ENCODE measurements at places on chromosomes 7 and 10.

DNA sequence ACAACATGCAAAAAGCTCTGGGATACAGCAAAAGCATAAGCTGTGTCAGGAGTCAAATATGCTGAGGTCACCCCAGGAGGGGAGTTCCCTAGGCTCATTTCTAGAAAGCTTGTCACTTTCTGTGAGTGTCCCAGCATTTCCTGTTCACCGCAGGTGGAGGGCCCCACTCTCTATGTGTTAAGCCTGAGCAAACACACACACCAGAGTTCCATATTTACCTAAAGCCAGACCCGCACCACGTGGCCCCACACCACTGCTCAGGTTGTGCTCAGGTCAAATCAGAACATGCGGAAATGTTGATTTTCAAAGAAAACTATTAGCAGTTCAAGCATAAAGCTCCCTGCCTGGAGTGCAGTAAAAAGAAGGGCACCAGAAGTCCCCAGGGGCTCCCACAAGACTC is 259.6 kb upstream of the PPP2R2D start:
- no peak for DNase-seq

DNA sequence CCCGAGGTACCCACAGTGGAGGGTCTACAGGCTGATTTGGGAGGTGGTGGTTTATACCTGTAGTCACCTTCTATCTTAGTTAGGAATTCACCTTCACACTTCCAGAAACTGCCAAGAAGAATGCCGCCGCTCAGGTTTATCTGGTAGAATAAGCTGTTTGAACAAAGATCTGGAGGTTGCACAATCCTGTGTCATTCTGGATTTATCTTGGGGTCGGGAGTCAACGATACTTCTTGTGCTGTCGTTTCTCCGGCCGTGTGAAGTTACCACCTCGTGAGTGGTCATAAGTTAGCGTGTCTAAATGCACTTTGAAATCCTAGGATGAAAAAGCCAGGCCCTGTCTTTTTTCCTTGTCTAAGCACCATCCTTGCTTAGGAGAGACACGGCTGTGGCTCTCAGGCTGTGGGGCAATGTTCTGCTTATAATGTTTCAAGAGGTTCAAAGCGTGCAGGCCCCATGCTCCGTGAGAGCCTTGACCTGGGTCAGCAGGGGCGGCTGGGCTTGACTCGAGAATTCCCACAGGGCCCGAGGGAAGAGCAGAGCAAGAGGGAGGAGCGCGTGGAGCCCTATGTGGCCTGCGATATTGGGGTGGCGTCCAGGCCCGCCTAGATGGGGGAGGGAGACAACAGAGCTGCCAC is 35.5 kb downstream of the GRIFIN start:
- no peak for DNase-seq

DNA sequence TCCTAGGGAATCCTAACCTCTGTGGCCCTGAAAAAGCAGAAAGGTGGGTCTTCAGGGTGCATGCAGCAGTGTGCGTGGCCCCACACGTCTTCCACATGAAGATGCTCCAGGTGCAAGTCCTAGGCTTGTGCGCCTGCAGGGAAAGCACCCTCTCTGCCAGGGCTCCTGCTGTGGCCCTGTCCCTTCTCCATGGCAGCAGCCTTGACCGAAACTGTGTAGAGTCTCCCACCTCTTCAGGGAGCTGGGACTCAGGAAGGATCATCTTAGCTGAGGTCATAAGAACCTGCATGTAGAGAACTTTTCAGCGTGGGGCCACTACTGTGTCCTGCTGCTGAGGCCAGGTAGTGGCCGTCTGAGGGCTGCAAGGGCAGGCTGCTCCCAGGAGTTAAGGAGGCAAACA is 6.3 kb upstream of the CSGALNACT2 start:
- no peak for DNase-seq

- no peak for DNase-seq
Observed at GRCh38 chr7:106999023-106999422, 45.5 kb upstream of the PRKAR2B start.

DNA sequence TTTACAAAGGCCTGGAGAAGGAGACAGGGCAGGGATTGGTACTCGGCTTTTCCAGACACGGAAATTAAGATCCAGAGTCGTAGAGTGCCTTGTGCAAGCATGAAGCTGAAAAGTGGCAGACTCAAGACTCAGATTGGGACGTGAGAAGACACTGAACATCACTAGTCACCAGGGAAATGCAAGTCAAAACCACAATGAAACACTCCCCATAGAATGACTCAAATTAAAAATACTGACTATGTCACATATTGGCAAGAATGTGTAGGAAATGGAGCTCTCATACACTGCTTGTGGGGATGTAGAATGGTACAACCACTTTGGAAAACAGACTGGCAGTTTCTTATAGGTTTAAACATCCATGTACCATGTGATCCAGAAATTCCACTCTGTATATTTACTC is 472.0 kb downstream of the RPS24 start:
- DNase-seq: no peak

- no peak for DNase-seq
Observed at GRCh38 chr10:98436704-98437103, 10.0 kb downstream of the HPS1 start.

- DNase-seq: no peak
Observed at GRCh38 chr10:128884496-128885072, 582.5 kb upstream of the MGMT start.

DNA sequence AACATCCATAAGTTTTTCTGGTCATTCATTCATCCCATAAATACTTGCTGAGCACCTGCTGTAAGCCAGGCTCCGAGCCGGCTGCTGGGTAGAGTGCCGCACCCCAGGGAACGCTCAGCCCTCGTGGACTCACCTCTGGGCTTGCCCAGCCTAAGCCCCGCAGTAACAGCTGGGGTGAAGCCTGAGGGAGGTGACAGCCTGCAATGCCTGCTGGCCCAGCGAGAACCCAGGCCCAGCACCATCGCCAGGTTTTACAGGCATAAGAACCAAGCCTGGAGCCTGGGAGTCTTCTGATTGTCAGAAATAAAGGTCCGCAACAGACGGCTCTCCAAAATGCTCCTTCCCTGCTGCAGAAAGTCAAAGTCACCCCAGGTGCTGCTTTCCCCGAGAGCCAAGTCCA is 205.4 kb downstream of the ZMYND11 start:
- DNase-seq: no peak

DNA sequence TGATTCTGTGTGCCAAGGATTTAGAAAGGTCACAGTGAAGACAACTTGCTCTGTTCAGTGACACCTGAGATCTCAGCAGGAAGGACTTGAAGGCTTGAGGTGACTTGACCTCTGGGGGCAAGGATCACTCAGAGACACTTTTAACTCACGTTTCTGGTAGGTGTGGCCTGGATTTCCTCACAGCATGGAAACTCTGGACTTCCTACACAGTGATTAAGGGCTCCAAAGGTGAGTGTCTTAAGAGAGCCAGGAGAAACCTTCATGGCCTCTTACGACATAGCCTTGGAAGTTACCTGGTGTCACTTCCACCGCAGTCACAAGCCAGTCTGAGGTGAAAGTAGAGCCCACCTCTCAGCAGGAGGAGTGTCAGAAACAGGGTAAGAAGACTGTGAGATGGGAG is 38.1 kb upstream of the ADO start:
- no peak for DNase-seq

DNA sequence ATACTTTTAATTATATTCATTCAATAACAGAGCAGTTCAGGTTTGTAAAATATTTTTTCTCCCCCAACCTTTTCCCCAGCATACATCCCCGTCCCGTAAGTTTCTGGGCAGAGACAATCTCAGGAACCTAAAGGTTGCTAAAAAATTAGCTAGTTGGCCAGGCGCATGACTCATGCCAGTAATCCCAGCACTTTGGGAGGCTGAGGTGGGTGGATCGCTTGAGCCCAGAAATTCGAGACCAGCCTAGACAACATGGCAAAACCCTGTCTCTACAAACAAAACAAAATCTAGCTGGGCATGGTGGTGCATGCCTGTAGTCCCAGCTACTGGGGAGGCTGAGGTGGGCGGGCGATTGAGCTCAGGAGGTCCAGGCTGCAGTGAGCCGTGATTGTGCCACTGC is 40.2 kb downstream of the TCF7L2 start:
- DNase-seq: no peak

- DNase-seq: no peak
Observed at GRCh38 chr7:4784799-4785198, 9.4 kb downstream of the AP5Z1 start.

DNA sequence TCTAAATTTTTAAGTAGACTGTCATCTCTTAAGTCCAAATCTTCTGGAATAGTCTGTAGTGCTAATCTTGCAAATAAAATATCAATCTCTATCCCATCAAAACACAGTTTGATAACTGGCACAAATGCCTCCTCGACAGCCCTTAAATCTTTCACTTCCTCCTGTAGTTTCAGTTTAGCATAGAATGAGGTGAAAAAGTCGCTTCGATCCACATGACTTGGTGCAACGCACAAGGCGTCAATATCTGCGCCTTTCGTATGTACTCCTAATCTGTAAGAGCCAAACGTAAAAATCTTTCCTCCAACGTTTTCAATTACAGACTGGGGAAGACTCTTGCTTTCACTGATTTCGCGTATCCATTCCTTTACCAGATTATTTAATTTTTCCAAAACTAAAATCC is 603 bp downstream of the PAPOLB start:
- no peak for DNase-seq

DNA sequence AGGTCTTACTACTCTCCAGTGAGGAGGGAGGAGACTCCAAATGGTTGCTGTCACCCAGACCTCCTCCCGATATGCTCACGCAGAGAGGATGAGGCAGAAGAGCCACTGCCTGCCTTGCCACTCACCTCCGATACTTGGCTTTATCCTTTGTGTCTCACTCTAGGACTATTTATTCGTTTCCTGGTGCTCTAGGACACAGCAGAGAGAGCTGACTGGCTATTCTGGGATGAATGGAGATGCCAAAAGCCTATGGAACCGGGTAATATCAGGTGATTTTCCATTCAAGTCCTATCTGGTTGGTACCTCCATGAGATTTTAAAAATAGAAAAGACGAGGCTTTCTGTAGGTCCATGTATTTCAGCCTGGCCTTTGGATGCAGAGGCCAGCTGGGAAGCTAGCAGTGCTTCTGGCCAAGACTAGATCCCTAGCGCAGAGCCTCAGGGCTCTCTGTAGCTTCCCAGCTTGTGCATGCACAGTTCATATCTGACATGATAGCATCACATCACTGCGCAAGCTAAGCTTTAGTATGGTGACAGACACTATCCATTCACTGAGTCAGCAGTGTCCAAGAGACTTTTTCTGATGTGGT is 239.0 kb upstream of the ANKRD30A start:
- DNase-seq: no peak

GRCh38 chr10:103870516-103870915 is 15.1 kb upstream of the SH3PXD2A start:
- DNase-seq: peak; percentile 81
